ENCODE measurements at places on chromosomes 11 and 22.

GRCh38 chr11:126129727-126130671 lies 67.3 kb upstream of the CDON start:
- H3K4me1 ChIP-seq = no peaks in the 10 kb centered on the region
- DNase-seq = no peak
- no peaks in the 10 kb centered on the region for H3K36me3 ChIP-seq
- no peak overlapping the region for H3K27ac ChIP-seq

DNA sequence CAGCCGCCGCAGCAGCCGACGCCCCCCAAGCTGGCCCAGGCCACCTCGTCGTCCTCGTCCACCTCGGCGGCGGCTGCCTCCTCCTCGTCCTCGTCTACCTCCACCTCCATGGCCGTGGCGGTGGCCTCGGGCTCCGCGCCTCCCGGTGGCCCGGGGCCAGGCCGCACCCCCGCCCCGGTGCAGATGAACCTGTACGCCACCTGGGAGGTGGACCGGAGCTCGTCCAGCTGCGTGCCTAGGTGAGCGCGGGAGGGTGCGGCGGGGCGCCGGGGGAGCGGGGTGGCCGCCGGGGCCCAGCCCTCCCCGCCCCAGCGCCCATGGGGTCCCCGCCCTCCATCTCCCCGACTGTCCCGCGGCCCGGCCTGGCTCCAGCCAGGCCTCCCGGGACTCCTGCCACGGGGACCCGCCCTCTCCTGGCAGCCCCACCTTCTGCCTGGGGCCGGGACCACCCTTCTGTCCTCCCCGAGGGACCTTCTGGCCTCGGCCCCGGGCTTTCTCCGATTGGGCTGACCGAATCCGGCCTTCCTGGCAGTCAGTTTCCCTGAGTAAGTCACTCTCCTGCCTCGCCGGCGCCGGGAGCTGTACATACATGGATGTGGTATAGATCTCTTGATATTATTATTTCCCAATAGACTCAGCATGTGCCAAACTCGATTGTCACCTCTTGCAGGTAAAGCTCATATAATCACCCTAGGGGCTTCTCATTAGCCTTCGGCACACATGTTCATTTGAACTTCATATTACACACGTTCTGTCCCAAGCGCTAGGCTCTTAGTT lies 720 bp downstream of the PACS1 start:
- H3K4me3 ChIP-seq = peak overlapping the region; percentile 77
- H3K4me1 ChIP-seq = peaks cover 22% of the 10 kb centered on the region
- H3K27me3 ChIP-seq = no peaks in the 10 kb centered on the region
- no peak for DNase-seq
- H3K36me3 ChIP-seq = peaks cover 45% of the 10 kb centered on the region

DNA sequence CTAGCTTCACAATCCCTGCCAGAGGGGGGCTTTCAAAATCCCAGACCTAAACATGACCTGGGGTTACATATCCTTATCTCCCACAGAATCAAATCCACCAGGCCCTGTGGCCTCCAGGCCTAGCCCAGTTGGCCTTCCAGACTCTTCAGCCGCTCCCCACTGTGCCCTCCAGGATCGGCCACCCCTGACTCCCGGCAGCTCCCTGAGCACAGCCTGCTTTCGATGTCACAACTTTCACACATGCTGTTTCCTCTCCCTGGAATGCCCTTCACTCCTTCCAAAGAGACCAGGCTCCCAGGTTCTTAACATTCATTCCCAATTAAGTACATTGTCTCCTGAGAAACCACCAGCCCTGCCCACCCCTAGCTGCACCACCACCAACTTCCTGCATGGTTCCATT lies 62.7 kb downstream of the CSNK2A3 start:
- no peaks in the 10 kb centered on the region for H3K4me1 ChIP-seq
- DNase-seq = no peak
- no peak overlapping the region for H3K4me3 ChIP-seq
- no peaks in the 10 kb centered on the region for H3K27me3 ChIP-seq
- H3K36me3 ChIP-seq = no peaks in the 10 kb centered on the region

DNA sequence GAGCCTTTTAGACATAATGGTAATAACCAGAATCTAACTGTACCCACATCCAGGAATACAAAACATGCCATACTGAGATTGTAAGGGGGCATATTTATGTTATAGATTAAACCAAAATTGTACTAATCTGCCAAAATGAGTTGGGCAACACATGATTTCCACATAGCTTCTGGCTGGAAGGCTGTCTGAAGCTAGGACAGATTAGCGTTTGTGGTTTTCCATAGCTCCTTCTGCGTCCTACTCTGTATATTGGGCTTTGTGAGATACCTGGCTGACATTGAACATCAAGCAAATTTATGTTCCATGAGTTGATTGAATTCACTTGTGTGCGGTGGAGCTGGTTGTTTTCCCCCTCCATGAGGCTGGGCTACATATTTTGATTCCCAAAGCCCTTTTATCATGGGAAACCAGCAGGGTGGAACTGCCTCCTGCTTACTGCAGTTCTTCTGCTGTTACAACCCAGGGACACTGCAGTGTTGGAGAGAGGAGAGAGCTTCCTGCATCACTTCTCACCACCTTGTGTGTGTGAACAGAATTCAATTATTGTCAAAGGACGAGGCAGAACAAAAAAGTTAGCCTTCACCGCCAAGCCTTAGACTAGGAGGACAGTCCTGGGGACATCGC lies 114.9 kb downstream of the C11orf91 start:
- H3K27ac ChIP-seq = no peak overlapping the region
- peaks cover 2% of the 10 kb centered on the region for H3K27me3 ChIP-seq
- DNase-seq = no peak
- H3K36me3 ChIP-seq = no peaks in the 10 kb centered on the region
- H3K4me3 ChIP-seq = no peak overlapping the region
- H3K4me1 ChIP-seq = no peaks in the 10 kb centered on the region

GRCh38 chr11:108237058-108237481 lies 14.2 kb downstream of the ATM start:
- H3K4me3 ChIP-seq = peak overlapping the region; percentile 28
- H3K4me1 ChIP-seq = peaks cover 10% of the 10 kb centered on the region
- peaks cover 33% of the 10 kb centered on the region for H3K36me3 ChIP-seq
- no peak for DNase-seq

DNA sequence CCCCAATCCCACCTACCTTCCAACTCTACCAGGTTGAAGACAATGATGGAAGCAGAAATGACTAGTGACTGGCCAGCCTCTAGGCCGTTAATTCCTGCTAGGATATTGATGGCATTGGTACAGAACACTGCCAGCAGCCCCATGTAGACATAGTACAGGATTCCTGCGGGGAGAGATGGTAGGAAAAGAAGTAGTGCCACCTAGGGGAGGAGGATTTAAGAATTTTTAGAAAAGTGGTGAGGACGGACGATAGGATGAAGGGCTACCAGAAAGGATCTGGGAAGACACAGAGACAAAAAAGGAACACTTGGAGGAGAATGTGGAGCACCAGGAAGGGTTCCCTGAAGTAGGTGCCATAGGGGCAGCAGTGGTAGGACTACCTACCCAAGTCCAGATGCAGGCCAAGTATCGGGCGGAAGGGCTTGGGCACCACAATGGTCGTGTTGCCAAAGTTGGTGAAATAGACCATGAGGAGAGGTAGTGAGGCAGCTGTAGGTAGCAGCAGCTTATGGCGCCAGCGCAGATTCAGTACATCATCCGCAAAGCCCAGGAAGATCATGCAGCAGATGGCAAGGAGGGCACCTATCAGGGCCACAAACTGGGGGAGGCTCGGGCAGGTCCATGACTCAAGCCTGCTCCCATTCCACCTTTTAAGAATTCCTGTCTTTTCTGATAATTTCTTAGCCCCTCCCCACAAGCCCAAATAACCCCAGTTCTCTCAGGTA lies 1.2 kb downstream of the DPAGT1 start:
- H3K4me3 ChIP-seq = peak overlapping the region; percentile 88
- peaks cover 27% of the 10 kb centered on the region for H3K36me3 ChIP-seq
- peak; percentile 17 for DNase-seq
- H3K27me3 ChIP-seq = no peaks in the 10 kb centered on the region

DNA sequence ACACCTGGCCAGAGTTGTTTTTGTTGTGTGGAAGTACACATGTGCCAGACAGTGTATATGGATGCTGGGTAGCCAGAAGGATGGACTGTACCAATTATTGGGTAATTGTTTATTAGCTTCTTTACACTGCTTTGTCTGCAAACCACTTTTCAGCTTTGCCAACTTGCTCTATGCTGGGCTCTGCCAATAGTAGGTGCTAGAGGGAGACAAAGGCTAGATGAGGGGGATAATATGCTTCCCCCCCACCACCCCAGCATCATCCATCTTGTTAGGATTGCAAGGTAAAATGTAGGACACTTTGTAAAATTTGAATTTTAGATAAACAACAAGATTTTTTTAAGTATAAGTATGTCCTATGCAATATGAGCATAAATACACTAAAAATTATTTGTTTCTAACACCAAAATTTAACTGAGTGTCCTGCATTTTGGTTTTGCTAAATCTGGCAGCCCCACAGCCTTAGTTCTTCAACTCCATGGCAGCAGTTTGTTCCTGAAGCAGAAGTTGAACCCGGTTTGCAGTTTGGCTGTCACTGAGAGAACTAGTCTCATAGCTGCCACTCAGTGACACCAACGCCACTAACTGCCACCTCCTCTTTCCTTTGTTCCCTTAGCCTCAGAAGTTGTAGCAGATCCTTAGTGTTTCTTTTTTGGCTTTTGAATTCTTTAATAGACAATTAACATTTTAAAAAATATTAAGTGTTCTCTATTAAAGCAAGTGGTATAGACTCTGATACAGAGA lies 78.8 kb downstream of the CCDC81 start:
- H3K4me1 ChIP-seq = peaks cover 17% of the 10 kb centered on the region
- no peak for DNase-seq
- no peak overlapping the region for H3K4me3 ChIP-seq
- H3K27ac ChIP-seq = no peak overlapping the region

DNA sequence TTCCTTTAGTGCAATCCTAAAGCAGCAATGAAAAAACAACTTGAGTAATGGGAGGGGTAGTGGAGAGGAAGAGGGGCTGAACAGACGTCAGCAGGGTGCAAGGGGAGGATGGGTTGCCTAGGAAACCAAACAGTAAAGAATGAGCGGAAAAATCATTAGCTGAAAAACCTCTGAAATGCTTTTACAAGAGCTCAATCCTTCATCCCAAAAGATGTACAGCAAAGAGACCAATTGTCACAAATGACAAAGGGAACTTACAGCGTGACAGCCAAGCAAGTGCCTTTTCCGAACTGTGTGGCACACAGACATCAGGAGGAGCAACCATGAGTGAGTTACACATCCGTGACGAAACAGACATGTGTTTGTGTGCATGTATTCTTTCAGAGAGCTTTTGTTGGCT lies 104.6 kb downstream of the SIK3 start:
- peak; percentile 86 for DNase-seq
- peak overlapping the region; percentile 92 for H3K27ac ChIP-seq
- H3K27me3 ChIP-seq = no peaks in the 10 kb centered on the region
- H3K4me3 ChIP-seq = no peak overlapping the region
- no peaks in the 10 kb centered on the region for H3K36me3 ChIP-seq
- peaks cover 9% of the 10 kb centered on the region for H3K4me1 ChIP-seq

GRCh38 chr22:48593551-48593950 lies 1234.1 kb downstream of the BRD1 start:
- H3K4me1 ChIP-seq = no peaks in the 10 kb centered on the region
- no peaks in the 10 kb centered on the region for H3K36me3 ChIP-seq
- no peak overlapping the region for H3K27ac ChIP-seq
- DNase-seq = no peak
- H3K27me3 ChIP-seq = no peaks in the 10 kb centered on the region

GRCh38 chr11:13595166-13595565 lies 73.3 kb upstream of the FAR1 start:
- no peaks in the 10 kb centered on the region for H3K4me1 ChIP-seq
- H3K4me3 ChIP-seq = no peak overlapping the region
- DNase-seq = no peak
- H3K36me3 ChIP-seq = no peaks in the 10 kb centered on the region

GRCh38 chr22:48845356-48845936 lies 982.2 kb downstream of the BRD1 start:
- no peak for DNase-seq
- no peak overlapping the region for H3K27ac ChIP-seq
- H3K4me3 ChIP-seq = no peak overlapping the region
- peaks cover 2% of the 10 kb centered on the region for H3K27me3 ChIP-seq

- peaks cover 20% of the 10 kb centered on the region for H3K4me1 ChIP-seq
- DNase-seq = no peak
- H3K27ac ChIP-seq = no peak overlapping the region
- H3K27me3 ChIP-seq = no peaks in the 10 kb centered on the region
These were observed 5.6 kb upstream of the STARD10 start for GRCh38 chr11:72799441-72799840.

DNA sequence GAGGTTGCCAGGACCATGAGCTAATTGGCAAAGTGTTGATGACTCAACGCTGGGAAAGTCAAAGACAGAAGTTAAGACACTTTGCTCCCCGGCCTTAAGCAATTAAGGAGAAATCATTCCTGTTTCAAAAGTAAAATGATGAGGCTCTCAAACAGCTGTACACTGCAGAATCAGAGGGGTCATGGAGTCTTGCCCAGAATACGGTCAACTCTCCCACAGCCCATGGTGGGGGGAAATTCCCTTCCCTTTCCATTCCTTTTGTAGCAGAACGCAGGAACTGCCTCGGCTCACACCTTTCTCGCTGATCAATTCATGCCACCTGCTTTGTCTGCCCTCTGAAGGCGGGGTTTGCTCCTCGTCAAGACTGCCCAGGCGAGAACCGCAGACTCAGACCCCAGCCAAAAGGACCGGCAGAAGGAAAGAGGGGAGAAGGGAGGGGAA lies 52.8 kb downstream of the MN1 start:
- peaks cover 20% of the 10 kb centered on the region for H3K4me1 ChIP-seq
- no peak overlapping the region for H3K4me3 ChIP-seq
- H3K27me3 ChIP-seq = no peaks in the 10 kb centered on the region
- no peaks in the 10 kb centered on the region for H3K36me3 ChIP-seq

DNA sequence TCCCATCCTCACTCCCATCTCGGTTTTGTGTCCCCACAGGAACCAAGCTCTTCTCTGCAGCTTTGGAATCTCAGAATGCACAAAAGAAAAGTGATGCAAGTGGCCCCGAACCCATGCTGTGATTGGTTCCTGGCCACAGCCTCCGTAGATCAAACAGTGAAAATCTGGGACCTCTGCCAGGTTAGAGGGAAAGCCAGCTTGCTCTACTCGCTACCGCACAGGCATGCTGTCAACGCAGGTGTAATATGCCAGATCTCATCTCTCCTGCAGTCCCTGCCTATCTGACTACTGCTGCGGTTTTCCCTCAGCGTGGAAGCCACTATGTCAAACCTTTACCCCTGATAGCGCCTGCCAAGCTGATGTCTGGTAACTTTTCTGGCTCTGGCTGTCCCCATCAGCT lies 200.5 kb upstream of the LRRC4C start:
- no peaks in the 10 kb centered on the region for H3K4me1 ChIP-seq
- H3K27me3 ChIP-seq = no peaks in the 10 kb centered on the region
- DNase-seq = no peak

GRCh38 chr11:44286268-44286880 lies 23.6 kb downstream of the ALX4 start:
- no peak overlapping the region for H3K4me3 ChIP-seq
- no peaks in the 10 kb centered on the region for H3K4me1 ChIP-seq
- peaks cover 6% of the 10 kb centered on the region for H3K27me3 ChIP-seq
- H3K36me3 ChIP-seq = no peaks in the 10 kb centered on the region
- peak; percentile 71 for DNase-seq
- H3K27ac ChIP-seq = no peak overlapping the region

Measured in common myeloid progenitor, CD34-positive (primary cell).